ENCODE measurements at places on chromosomes 4 and X.

GRCh38 chrX:49760290-49760890 lies 64.6 kb upstream of the PAGE1 start:
- DNase-seq, result no peak

GRCh38 chr4:126058596-126058995 lies 743.8 kb downstream of the FAT4 start:
- DNase-seq, result no peak

DNA sequence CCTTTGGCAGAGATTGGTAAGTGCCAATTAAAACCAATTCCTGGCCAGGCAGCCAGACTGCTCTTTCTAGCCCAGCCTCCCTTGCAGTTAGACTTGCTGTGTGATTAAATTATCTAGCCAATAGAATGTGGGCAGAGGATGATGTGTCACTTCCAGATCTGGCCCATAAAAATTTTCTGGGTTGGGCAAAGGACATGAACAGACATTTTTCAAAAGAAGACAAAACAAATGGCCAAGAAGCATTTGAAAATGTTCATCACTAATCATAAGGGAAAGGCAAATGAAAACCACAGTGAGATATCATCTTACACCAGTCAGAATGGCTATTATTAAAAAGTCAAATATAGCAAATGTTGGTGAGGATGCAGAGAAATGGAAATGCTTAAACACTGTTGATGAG lies 71.4 kb upstream of the STIM2 start:
- DNase-seq, result no peak

DNA sequence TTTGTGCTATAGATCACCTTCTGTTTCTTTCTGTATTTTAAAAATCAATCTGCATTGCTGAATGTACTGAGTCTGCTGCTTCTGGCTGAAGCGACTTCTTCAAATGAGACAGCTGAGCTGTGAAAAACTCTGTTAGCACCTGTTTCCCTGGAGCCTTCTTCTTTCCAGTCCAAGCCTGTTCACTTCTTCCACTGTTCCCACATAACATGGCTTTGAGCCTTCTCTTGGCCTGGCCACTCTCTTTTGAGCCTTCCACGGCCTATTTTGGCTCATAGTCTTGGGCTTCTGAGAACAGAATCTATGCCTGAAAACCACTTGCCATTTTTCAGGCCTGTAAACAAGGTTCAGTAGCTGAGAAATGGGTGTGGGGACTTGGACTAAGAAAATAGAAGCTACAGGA lies 132.9 kb upstream of the IGFBP7 start:
- DNase-seq, result no peak
